Activated T-cell treated with anti-CD3 and anti-CD28 coated beads for 4 hours (primary cell): ENCODE measurements at places on chromosomes 6 and 20.

DNA sequence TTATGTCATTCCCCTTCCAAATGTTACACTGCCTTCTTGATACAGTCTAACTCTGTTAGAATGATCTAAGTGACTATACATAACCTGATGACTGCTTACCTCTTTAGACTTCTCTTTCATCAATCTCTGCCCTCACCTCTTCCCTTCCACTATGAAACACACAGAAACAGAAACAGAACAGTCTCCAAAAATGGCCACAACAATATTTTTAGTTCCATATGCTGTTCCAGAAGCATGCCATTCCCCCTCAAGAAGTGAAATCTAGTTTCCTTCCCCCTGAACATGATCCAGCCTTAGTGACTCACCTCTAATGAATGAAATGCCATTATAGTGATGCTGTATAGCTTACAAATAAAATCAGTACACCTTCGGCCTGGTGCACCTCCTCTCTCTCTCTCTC lies 229.3 kb upstream of the TENT5A start:
- DNase-seq, result no peak

DNA sequence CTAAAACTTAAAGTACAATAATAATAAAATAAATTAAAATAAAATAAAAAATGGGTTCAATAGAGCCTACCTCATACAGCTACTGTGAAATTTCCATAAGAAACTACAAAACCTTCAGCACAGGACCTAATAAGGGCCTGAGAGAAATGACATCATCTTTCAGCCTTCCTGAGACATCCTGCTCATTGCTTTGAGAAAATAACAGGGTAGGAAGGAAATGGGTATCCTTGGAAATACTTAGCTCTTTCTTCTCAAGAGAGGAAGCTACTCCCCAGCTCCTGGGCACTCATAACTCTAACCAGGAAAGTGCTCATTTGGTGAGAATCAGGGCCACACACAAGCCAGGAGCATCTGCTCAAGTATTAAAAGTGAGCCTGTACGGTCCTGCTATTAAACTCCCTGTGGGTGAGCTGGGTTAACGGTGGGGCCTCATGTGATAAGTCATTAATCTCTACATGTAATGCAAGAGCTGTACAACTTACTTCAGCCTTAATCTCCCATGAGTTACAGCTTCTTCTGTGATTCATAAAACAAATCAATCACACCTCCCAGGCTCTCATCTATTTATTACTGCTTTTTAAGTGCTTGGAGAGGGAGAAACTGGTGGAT lies 141.4 kb downstream of the MAFB start:
- no peak for DNase-seq

DNA sequence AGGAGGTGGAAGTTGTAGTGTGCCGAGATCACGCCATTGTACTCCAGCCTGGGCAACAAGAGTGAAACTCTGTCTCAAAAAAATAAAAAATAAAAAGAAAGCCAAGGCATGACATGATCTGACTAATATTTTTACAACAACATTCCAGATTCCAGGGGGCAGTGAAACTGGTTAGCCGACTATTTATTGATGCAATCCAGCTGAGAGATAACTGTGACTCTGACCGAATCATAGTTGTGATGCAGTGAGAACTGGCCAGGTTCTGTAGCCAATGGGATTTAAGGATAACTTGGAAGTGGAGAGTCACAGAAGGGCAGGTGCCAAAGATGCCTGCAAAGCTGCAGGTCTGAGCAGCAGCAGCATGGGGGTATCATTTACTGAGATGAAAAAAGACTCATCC lies 82.9 kb upstream of the TSHZ2 start:
- DNase-seq, result no peak

GRCh38 chr6:82006027-82006738 lies 241.4 kb downstream of the IBTK start:
- DNase-seq, result no peak

GRCh38 chr20:3464166-3464565 lies 6.7 kb upstream of the ATRN start:
- DNase-seq, result no peak

DNA sequence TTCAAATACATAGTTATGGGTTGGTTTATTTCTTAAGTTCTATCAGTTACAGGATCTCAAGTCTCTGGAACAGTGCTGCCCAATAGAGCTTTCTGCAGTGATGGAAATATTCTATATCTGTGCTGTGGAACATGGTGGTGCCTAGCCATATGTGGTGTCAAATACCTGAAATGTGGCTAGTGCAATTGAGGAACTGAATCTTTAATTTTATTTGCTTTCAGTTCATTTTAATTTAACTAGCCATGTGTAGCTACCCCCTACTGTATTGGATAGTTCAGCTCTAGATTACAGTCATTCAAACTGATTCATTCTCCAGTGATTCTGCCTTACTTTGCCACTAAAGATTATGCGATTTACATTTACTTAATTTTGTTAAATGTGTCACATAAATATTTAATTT lies 503.2 kb downstream of the CDKAL1 start:
- DNase-seq, result no peak

GRCh38 chr6:135163440-135163738 lies 17.7 kb upstream of the MYB start:
- DNase-seq, result no peak

GRCh38 chr20:25223179-25223661 lies 24.7 kb upstream of the PYGB start:
- DNase-seq, result no peak

DNA sequence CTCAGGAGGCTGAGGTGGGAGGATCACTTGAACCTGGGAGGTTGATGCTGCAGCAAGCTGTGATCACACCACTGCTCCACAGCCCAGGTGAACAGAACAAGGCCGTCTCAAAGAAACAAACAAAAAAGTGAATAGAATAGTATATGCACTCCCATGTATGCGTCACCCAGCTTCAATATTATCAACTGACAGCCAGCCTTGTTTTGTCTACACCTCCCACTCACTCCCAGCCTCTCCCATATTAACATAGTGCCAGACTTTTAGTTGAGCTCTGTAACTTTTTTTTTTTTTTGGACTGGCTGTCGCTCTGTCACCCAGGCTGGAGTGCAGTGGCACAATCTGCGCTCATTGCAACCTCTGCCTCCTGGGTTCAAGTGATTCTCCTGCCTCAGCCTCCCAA lies 18.1 kb upstream of the ILRUN start:
- DNase-seq, result no peak
